ENCODE measurements at places on chromosomes 6 and 20. TPM values are rescaled to one million over a fixed set of nuclear protein-coding genes. Genes with fewer than 3 reads are reported as not detected.

- no peak for DNase-seq
These were observed 11.4 kb downstream of the PPIL6 start for GRCh38 chr6:109428889-109429477.

- no peak for DNase-seq
These were observed 4.6 kb downstream of the THBS2 start for GRCh38 chr6:169249057-169249456.

DNA sequence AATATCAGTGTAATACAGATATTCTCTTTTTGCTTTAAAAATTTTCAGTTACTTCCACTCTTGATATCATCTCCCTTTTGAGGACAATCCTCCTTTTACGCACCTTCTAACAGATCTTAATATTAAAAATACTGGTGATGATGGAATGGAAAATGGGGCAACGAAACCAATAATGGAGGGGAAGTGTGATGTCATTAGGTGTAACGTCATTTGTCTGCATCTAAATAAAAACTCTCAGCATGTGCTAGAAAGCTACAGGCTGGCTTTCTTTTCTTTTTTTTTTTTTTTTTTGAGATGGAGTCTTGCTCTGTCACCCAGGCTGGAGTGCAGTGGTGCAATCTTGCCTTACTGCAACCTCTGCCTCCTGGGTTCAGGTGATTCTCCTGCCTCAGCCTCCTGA is 66.5 kb downstream of the IYD start:
- DNase-seq = no peak

DNA sequence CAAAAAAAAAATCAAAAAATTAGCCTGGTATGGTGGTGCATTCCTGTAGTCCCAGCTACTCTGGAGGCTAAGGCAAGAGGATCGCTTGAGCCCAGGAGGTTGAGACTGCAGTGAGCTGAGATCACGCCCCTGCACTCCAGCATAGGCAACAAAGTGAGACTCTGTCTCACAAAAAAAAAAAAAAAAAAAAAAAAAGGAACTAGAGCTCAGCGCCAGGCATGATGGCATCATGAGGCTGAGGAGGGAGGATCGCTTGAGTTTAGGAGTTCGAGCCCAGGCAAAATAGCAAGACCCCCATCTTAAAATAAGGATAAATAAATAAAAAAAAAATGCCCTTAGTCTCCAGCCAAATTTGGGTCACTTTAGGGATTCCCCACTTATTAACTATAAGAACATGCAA is 40.4 kb upstream of the PIM1 start:
- no peak for DNase-seq

DNA sequence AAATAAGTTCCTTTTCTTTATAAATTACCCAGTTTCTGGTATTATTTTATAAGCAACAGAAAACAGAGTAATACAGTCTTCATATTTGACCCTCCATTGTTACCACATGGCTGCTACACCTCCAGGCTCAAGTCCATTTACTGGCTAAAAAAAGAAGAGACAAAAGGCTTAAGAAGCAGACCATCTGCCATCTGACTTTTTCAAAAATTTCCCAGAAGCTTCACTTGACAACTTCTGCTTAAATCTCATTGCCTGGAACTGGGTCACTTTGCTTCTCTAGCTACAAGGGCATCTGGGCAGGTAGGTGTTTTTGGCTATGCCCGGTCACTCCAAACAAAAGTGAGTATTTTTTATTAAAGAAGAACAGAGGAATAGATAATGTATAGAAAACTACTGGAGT is 118.0 kb downstream of the GRM1 start:
- DNase-seq = no peak

Gene RWDD1
- total RNA-seq = 19.5 TPM

Gene STX11
- total RNA-seq = 12.1 TPM

Gene NRSN1
- total RNA-seq = not detected

Gene TAF4
- total RNA-seq = 10.4 TPM

Gene FAM50B
- total RNA-seq = 12.4 TPM
